ENCODE measurements at places on chromosomes 2 and 18.

DNA sequence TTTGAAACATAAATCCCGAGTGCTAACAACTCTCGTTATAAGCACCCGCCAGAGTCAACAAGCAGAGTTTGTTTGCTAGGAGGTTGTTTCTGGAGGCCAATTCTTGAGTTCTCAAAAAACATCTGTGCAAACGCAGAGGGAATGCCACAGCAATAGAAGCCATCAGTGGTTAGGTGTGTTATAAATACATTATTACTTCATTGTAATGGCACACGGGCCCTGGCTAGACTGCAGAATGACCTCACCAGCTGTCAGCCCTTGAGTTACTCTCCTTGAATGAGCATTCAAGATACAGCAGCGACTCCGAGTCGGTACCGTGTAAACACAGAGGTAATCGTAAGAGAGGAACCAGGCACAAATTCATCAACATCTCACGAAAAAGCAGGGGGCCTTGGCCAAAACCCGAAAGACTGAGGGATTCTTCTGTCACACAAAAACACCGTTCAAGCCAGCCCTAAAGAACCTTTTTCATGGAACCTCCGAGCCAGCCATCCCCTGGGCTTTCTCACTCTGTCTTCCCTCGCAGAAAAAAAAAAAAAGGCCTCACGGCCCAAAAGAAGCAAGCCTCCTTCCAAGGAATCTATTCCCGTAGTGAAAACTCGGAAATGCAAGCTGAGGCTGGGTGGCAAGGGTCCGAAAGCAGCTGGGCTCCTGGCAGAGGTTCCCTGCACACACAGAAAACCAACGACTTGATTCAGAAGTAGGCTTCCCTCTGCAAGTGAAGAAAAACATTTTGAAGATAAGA lies 133.7 kb upstream of the MEIS1 start:
- no peak for DNase-seq

- no peak for DNase-seq
These were observed 147.7 kb upstream of the SP5 start for GRCh38 chr2:170567429-170567828.

GRCh38 chr2:26168785-26169184 lies 4.1 kb upstream of the GAREM2 start:
- DNase-seq = no peak

DNA sequence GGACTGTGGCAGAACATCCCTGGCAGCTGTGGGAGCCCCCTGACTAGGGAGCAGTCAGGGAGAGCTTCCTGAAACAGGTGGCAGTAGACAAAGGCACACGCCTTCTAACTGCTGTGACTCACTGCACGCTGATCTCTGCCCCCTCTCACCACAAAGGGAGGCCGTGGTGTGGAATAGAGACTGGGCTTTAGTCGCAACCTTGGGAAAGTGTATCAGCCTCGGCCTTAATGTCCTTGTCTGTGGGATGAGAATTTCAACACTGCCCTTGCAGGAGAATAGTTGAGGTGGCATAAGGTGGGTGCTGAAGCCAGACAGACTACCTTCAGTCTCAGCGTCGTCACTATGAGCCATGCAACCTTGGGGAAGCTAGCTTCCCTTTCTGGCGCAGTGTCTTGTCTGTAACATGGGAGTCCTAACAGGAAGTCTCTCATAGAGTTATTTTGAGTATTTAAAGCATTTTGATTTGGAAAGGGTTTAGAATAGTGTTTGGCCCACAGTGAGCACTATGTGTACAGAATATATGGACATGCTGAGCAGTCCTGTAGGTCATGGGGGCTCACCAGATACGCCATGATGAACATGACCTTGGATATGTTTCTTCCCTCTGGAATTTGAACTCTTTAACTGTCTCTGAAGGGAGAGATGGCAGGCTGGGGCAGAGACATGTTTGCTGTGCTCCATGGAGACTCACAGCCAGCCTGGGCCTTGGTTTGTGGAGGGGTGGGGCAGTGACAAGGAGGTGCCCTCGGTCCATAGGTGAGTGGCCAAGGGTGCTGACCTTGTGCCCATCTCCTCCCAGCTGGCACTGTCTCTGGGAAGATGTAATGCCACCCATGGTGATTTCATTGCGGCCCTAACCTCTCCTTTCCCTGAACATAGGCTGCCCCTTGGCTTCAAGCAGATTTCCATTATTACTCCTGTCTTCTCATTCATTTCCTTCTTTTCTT lies 29.5 kb upstream of the SMAD7 start:
- DNase-seq = no peak

DNA sequence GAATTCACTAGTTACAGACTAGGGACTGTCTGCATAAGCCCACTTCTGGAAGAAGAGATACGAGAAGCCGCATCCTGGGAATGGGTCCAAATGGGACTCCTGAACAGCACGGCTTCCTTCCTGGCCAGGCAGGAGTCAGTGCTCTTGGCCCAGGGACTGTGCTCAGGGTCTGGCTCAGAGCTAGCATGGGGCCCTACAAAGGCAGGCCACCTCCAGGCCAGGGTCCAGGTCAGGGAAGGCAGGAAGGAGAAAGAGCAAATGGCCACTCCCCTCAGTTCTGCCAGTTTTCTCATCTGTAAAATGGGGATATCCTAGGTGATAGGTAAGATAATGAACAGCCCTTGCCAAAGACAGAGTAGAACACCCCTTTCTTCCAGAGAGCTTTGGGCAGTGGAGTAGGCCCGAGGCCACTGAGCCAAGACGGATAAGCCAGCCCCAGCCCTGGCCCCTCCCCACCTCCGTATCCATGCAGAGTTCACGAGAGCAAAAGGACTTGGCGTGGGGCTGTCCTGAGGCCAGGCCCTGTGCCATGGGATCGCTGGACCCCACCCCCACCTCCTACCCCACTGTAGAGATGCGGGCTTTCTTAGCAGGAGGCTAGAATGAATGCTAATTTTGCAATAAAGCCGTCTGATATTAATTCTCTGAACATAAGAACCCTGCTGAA lies 190.1 kb downstream of the MGAT5 start:
- no peak for DNase-seq

- no peak for DNase-seq
These were observed 598 bp downstream of the CCDC93 start for GRCh38 chr2:118013221-118013723.

- DNase-seq = no peak
These were observed 236.3 kb upstream of the RASGRP3 start for GRCh38 chr2:33240178-33240577.

DNA sequence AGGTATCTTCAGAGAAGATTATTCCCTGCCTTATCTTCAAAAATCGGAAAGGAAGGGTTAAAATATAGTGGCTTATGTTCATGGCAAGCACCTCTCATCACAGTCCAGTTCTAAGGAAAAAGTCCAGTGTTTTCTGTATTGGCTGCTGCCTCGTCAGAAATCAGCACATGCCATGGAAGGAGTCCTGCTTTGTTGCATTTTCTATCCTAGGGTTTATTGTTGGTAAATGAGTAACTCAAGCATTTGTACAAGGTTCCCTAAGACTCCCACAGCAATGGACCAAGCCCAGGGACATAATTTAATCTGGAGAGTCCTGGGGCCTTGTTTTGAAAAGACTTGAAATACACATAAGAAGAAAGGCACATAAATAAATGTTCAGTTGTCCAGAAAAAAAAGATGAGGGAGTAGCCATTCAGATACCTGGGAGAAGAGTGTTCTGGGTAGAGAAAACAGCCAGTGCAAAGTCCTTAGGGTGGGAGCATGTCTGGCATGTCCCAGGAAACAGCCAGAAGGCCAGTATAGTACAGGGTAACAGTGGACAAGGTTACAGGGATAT lies 26.4 kb downstream of the NBEAL1 start:
- no peak for DNase-seq

- DNase-seq = no peak
These were observed 74.5 kb downstream of the RPL31 start for GRCh38 chr2:101076581-101076980.

- DNase-seq = no peak
These were observed 265.4 kb downstream of the EN1 start for GRCh38 chr2:118582058-118582457.

DNA sequence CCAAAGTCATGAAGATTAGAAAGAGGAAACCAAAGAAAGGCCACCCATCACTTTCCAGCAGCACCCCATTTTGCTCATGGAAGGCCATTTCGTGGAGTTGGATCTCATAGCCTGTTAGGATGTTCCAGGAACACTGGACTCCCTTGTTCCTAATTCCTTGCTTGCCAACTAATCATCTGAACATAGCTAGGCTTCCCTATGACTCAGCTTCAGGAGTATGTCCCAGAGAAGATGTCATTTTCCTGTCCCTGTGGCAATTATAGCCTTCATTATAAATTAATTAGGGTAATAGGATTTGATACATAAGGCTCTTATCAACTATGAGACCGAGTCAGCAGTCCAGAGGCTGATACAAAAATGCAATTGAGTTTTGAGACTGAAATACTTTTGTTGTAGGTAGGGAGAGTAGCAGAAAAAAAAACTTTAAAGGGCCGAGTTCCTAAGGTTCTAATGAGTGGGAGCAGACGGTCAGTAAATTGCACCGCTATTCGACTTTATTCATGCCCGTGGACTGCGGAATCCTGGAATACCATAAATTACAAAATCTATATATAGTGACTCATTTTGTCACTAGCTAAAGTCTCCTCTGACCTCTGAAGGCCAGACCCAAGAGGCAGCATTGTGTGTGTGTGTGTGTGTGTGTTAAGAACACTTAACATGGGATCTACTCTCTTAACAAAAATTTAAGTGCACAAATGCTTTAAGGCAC lies 311.8 kb downstream of the FBXO15 start:
- DNase-seq = no peak

- no peak for DNase-seq
These were observed 76.8 kb downstream of the CEP192 start for GRCh38 chr18:13067966-13068365.

DNA sequence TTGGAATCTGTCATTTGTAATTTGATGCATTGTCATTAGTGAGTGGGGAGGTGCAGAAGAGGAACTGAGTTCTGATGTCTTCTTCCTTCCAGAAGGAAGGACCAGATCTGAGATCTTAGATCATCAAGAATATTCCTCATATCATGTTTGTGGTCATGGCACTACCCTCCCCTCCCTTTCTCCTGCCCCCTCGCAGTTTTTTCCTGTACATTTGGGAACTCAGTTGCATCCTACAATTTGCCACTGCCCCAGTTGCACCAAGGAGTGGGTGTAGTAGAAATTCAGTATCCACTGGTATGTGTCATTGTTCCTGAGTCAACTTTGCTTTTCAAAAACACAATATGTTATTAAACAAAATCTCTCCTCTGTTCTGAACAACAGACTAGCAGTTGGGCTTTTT lies 26.6 kb upstream of the ACVR1 start:
- no peak for DNase-seq

GRCh38 chr2:23380562-23381065 lies 4.4 kb upstream of the KLHL29 start:
- no peak for DNase-seq

DNA sequence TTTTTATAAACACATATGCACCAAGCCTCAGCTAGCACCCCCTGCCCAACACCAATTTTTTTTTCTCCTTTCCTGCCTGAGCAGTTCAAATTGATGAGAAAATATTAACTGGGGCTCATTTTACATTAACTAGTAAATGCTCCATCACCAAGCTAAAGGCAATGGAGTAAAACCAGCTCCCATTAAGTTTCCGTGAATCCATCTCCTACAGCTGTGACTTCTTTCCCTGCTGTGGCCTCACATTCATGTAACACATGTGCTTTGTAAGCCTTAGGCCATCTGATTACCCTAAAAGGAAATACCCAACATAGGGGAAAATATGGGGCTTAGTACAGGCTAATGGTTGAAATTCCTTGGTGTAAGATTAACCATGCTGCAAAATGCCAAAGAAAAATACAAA lies 60.8 kb downstream of the DNER start:
- DNase-seq = no peak

- DNase-seq = no peak
These were observed 154.7 kb downstream of the RBM43 start for GRCh38 chr2:151106805-151107506.

GRCh38 chr2:101842471-101842870 lies 145.0 kb downstream of the MAP4K4 start:
- no peak for DNase-seq

- no peak for DNase-seq
These were observed 20.0 kb downstream of the GREB1 start for GRCh38 chr2:11553661-11554398.

DNA sequence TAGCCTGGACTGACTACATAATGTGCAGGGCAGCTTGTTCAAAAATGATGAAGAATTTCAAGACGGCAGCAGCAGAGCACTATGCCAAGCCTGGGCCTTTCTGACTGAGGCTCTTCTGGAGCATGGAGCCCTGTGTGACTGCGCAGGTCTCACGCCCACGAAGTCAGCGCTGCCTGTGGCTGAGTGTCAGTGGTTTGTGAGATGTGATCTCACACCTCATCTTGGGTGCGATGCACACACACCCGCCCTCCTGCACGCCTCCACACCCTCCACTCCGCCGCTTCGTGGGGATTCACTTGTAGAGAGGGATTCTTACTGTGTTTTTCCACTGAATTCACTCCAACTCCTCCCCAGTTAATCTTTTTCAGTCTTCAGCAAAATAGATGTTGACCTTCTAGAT lies 103.9 kb downstream of the VIT start:
- peak; percentile 18 for DNase-seq

GRCh38 chr2:127642706-127643438 lies 3.1 kb upstream of the GPR17 start:
- DNase-seq = no peak

DNA sequence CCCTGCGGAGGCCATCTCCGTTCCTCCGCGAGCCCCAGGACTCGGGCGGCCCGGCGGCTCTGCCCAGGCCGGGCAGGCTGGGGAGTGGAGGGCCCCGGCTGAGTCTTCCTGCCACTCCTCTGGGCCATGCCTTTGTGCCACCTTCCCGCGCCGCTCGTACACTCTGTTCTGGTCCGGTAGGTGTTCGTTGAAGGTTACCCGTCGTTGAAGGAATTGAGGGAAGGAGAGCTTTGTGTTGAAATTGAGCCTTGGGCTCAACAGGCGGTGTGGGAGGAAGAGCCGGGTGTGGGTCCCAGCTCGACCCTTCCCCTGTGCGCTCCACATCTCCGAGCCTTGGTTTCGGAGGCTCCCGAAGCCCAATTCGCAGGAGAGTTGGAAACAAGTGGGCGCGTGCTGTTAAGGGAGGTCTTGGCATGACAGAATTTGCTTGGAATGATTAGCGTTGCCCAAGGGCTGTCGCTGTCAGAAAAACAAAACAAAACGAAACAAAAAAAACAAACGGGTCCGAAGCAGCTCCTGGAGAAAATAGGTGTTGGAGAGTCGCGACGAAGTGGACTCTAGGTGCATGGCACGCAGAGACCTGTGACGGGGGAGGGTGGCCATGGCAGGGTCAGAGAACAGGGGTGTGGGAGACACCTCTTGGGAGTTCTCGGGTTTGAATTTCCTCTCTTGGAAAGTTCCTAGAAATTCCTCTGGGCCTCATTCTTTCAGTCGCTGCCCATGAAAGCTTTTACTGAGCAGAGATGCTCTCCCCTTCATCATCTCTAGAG lies 1.2 kb upstream of the MZT2A start:
- no peak for DNase-seq
